Thyroid gland (tissue), 4 donors: ENCODE measurements at places on chromosomes 3 and 15.

DNA sequence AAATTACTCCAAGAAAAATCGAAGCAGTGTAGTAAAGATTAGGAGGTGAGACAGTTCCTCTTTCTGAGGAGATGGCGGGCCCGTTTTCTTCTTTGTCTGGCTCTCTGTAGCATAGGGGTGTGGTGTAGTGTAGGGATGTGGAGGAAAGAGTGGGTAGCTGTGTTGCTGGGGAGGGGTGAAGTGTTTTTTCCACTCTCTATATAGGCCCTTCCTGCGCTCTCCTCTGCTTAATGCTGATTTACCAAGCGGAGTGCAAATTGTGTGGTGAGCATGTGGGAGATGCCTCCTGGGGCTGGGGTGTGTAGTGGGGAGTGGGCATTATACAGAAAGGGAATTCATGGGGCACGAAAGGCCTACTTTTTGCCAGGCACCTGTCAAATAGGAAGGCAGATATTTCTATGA lies 94.9 kb downstream of the ST6GAL1 start:
- no peak for DNase-seq

- DNase-seq, result no peak
These were observed 33.5 kb downstream of the RPL22L1 start for GRCh38 chr3:170836491-170836890.

DNA sequence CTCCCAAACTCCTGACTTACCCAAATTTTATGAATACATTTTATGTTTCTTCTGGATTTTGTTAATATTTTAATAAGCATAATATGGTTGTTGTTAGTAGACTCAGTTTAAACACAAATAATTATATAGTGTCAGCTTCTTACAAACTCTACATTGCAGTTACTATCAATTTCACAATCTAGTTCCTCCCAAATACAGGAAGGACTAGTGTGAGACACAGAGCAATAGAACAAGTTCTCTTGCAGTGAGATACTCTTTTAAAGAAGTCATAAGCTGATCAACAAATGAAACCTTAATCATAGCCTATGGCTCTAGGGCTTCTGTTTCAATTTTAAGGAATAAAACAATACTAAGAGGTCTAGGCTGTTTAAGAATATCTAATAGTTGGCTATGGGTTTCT lies 86.1 kb downstream of the SAMMSON start:
- DNase-seq, result no peak

DNA sequence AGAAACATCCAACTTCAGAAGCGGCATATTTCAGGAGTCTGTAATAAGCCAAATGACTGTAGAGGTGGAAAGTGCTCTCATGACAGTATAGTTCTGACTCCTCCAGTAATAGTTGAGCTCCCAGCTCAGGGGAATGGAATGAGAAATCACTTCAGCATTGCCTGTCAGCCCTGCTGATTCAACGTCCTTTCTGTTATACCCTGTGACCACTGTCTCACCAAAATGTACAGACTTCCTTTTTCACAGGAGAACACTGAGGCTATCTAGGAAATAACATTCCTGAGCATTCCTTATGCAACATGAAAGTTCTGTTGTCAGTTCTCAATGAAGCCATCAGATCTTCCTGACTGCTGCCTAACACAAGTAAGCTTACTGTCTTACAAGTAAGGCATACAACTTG lies 284.5 kb upstream of the MME start:
- DNase-seq, result no peak

DNA sequence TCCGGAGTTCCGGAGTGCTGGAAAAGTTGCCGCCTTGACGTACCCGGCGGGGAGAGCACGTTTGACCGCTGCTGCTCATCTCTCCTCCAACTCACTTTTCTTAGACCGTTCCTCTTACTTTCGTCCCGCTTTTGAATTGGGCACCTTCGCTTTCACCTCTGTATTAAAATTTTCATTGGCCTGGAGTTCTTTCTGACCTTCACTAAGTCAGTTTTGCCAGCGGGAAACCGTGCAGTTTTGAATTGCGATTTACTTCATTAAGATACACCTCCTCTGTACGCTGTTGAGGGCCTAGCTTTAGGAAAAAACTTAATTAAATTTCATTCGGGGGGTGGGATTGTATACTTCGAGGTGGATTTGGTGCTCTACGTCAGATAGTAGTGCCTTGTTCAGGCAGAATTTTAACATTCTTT lies 1.3 kb downstream of the GMPS start:
- no peak for DNase-seq

- no peak for DNase-seq
These were observed 64.2 kb downstream of the SCAPER start for GRCh38 chr15:76840830-76841460.

DNA sequence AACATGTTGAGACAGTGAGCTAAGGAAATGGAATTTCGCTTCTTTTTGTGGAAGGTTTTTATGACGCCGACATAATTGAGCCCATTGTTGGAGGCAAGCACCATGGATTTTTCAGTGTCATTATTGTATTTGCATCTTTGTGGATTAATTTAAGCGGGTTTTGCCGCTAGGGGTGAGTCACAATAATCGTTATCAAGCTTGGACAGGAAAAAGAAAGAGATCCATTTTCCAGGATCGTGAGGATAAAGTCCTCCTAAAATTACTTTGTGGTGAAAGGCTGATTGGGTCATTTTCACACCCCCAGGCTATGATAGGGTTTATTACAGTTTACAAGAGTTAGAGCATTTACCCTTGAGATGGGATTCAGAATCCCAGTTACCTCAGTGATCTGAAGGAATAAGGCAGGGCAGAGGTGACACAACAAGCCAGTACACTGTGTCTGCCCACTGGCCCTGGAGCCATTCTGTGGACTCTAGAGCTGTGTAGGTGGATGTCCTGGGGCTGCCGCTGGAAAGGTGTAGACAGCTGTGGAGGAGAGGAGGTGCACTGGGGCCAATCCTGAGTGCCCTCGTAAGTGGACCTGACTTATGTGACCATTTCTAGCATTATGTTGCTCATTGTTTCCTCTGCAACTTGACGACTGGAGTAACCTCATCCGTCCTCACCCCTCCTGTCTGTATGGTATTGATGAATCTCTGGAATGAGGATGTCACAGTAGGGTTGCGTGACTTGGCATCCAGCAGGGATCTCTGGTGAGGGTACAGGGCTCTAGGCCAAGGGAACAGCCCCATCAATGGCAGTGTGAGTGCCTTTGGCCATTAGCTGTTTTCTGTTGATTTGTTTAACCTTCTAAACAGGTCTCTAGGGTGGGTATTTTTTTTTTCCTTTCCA lies 370.1 kb downstream of the LRTM1 start:
- no peak for DNase-seq

DNA sequence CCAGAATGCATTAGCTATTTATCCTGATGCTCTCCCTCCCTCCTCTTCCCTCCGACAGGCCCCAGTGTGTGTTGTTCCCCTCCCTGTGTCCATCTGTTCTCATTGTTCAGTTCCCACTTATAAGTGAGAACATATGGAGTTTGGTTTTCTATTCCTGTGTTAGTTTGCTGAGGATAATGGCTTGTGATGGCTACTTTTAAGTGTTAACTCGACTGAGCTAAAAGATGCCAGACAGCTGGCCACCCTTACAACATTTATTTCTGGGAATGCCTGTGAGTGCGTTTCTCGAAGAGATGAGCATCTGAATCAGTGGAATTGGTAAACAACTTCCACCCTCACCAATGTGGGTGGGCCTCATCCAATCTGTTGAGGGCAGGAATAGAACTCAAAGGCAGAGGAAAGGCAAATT lies 24.7 kb upstream of the TM2D3 start:
- no peak for DNase-seq

- DNase-seq, result no peak
These were observed 110.6 kb downstream of the ETFA start for GRCh38 chr15:76200641-76201105.

DNA sequence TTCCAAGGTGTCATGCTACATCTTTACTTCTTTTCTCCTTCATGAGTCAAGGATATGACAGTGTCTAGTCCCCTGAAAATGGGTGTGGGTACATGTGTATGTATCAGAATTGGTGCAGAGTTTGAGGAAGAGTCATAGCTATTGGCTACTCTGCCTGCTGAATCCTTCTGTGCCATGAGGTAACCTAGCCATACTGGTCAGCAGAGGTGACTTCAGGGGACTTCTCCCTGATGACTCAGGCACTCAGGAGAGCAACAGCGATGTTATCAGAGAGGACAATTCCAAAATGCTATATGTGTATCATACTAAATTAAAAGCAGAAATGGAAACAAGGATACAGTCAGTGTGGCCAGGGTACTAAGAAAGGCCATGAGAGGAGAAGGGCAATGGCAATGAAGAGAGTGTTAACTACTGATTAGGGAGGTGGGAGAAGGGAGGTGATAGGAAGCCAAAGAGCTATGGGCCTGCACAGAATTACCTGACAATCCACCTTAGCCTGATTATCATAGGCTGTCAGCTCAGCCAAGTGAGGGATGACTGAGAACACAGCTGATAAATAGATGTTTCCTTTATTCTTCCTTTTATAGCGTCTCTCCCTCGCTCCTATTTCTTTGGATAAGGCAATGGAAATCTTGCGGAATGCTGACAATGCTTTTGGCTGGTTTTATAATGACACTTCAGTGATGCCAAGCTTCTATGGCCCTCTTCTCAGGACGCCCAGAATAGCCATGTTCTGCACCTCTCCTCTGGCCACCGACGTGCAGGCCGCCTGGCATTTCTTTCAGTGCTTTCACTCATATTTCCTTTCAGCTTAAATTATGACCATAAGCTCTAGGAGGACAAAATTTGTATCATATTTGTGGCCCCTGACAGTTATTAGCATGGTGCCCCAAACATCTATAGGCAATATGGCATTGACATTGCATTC lies 90.6 kb downstream of the FGF12 start:
- no peak for DNase-seq

DNA sequence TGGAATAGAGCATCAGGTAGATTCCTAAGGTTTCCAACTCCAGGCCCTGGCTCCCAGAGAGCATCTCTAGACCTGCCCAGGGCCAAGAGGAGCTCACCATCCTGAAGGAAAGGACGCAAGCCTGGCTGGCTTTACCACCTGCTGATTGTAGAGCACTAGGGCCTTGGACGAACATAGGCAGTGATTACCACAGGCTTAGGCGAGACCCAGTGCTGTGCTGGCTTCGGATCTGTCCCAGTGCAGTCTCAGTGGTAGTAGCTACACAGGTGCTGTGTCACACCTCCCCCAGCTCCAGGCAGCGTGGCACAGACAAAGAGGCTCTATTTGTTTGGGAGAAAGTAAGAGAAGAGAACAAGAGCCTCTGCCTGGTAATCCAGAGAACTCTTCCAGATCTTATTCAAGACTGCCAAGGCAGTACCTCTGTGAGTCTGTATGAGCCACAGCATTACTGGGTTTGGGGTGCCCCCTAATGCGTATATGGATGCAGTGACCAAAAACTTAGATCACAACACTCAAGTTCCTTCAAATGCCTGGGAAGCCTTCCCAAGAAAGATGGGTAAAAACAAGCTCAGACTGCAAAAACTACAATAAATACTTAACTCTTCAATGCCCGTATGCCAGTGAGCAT lies 25.4 kb downstream of the ISG20 start:
- peak; percentile 55 for DNase-seq

DNA sequence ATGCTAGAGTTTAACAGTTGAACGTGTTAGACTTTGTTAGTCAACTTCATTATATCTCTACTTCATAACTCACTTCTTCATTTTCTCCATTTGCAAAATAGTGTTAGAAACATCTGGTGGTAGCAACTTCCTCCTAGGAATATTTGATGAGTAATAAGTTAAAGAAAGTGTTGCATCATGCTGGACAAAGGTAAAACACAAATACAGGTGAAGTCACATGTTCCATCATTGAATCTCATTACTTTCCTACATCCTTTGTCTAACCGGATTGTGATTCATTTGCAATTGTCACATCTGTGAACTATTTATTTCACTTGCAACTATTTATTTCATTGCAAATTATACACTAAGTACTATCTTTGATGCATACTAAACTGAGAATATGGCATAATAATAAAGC lies 186.5 kb downstream of the TUSC7 start:
- no peak for DNase-seq

DNA sequence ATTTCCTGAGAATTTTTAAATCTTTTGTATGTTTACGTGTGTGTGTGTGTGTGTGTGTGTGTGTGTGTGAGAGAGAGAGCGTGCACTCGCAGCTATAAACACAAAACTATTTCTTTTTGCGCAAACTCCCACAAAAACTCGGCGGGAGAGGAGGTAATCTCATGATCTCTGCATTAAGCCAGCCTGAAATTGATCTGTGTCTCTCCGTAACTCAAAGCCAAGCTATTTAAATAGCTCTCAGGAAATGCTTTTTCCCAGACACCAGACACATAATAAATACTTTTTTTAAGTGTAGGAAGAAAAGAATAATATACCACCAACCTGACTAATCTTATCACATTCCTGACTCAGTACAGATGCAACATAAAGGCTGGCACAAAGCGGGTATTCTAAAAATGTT lies 226.8 kb downstream of the MAGI1 start:
- no peak for DNase-seq

DNA sequence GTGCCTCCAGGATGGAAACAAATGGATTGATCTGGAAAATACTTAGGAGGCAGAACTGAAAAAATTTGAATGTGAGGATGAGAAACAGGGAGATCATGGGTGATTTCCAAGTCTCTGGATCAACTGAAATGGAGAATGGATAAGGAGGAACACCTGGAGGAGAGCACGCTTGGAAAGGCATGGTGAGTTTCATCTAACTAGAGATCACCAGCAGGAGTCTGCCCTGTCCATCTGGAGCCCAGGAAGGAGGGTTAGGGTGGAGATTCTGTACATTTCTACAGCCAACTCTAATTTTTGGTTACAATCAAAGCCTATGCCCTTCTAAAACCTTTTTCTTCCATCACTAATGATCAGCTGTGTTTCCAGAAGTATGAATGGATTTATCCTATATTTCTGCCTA lies 995.9 kb upstream of the CFAP20DC start:
- no peak for DNase-seq

DNA sequence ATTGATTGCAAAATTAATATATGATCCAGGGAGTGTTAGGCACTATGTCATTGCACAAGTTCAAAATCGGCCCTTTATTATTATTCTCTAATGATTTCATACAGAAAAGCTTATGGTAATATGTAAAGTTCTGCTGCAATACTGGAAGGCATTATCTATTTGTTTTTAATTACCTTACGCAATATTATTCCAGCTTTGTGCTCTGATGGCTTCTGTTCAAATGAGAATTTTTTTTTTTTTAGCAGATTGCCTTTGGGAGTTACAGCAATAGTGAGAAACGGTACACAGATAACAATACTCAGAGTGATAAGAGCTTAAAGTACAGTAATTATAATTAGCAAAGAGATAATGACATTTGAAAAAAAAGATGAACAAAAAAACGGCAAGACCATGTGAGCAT lies 602.2 kb upstream of the ALCAM start:
- DNase-seq, result no peak

- DNase-seq, result no peak
These were observed 12.5 kb downstream of the PLOD2 start for GRCh38 chr3:146148468-146148931.

- DNase-seq, result no peak
These were observed 11.6 kb downstream of the RMDN3 start for GRCh38 chr15:40743485-40743901.

DNA sequence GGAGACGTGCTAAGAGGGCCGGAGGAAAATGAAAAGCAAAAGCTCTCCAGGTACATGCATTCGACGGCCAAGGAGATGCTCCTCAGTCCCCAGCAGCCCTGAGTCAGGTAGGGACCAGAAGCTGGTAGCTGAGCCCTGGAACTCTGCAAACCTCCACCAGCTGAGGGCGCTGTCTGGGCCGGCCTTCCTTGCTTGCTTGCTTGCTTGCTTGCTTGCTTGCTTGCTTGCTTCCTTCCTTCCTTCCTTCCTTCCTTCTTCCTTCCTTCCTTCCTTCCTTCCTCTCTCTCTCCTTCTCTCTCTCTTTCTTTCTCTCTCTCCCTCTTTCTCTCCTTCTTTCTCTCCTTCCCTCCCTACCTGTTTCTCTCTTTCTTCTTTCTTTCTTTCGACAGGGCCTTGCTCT lies 94.6 kb upstream of the RASGRF1 start:
- DNase-seq, result no peak

GRCh38 chr15:94576889-94577533 lies 345.6 kb downstream of the MCTP2 start:
- DNase-seq, result peak; percentile 9
